Fibroblast of skin of right biceps (primary cell): ENCODE measurements at places on chromosomes 5 and 9.

DNA sequence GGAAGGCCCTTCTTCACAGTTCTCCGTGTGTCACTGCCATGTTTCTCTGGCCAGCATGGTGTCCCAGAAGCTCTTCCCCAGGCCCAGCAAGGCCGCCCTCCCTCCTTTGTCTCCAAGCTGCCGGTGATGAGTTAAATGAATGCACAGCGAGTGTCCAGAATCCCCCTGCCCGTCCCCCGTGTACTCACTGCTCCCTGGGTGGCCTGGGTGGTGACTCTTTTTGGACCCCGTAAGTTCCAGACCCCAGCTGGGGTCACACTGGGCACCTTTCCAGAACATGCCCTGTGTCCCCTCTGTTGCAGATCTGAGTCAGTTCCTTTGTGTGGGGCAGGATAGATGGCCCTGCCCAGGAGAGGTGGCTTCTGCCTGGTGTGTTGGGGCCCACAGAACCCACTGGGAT, 95.0 kb downstream of the MRPL36 start:
- DNase-seq, result no peak

DNA sequence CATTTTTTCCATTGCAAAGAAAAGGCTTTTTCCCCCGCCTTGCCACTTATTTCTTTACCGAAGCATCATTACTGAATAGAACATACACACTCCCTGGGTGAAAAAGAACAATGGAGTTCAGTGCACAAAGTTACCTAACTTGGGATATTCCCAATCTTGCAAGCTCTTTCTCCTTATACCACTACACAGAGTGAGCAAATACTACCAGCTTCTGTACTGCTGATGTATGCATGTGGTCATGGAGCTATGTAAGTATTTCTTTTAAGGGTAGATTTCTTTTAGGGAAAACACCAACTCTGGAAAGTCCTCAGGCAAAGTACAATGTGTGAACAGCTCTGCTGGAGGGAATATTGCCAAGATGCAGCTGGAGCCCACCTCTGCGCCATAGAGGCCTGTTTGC, 81.1 kb downstream of the AOPEP start:
- DNase-seq, result no peak

- DNase-seq, result no peak
Observed at GRCh38 chr5:132473668-132474067, 16.9 kb downstream of the IRF1 start.

- DNase-seq, result no peak
Observed at GRCh38 chr5:96051401-96051830, 89.8 kb upstream of the ELL2 start.

GRCh38 chr5:34847056-34847455, 8.1 kb downstream of the TTC23L start:
- DNase-seq, result no peak

GRCh38 chr9:114908104-114908622, 22.2 kb downstream of the TNFSF8 start:
- DNase-seq, result no peak

DNA sequence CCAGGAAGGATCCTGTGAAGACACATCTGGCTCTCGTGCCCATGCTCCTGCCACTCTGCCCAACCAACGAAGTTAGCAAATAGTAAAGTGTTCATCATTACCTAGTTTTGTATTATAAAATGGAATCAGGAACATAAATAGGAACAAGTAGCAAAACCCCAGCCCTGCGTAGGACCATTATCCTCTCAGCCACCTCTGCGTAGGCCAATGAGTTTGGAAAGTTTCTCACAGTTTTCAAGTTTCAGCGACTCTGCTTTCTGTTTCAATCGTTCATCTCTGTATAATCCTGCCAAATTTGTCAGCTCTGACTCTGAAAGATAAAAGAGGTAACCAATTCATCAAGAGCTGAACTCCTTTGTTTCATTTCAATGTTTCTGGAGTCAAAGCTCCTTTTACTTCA, 10.1 kb upstream of the SPATA24 start:
- DNase-seq, result no peak

- no peak for DNase-seq
Observed at GRCh38 chr5:79720096-79720495, 30.5 kb downstream of the CMYA5 start.

DNA sequence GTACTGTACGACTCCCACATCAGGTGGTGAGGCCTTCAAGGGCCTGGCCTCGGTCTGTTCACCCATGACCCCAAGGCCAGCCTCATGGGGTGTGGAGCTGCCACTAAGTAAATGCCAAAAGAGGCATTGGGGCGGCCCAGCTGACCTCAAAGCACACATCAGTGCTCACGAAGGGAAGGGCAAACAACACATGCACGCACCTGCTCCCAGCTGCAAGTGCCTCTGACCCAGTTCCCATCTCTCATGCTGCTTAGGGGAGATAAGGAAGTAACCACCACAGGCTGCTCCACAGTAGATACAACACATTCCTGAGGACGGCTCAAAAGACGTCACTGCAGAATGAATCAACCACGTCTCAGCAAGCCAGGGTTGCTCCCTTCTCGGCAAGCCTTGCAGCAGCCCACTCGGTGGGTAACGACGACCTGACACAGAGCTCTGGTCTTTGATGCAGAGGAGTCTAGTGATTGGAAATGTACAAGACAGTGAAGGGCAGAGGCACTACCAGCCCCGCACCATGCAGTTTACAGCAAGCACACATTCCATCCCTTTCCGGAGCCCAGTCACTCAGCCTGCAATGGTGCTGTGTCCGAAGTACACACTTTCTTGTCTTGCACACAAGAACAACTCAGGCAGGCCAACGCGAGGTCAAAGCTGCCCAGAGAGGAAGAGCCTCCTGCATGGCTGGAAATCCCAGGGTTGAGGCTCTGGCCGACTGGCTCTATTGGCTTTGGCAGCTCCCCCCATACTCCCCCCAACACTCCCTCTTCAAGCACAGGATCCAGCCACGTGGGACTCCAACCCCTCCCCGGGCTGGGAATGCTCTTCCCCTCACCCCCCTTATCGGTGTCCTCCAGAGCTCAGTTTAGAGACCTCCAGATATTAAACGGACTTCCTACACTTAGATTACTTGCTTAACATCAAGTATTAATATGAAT, 31.8 kb downstream of the FABP6 start:
- peak; percentile 67 for DNase-seq

DNA sequence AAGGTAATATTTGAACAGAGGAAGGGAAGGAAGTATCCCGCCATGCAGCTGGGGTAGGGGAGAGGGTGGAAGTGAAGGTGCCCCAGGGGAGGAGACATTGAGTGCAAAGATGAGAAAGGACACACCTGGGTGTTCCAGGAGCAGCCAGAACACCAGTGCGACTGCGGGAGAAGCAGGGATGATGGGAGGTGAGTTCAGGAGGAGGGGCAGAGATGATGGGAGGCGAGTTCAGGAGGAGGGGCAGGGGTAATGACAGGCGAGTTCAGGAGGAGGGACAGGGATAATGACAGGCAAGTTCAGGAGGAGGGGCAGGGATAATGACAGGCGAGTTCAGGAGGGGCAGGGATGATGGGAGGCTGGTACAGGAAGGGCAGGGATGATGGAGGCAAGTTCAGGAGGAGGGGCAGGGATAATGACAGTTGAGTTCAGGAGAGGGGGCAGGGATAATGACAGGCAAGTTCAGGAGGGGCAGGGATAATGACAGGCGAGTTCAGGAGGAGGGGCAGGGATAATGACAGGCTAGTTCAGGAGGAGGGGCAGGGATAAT, 17.2 kb upstream of the SPOCK1 start:
- DNase-seq, result no peak
